ENCODE measurements at places on chromosomes 16 and 17.

DNA sequence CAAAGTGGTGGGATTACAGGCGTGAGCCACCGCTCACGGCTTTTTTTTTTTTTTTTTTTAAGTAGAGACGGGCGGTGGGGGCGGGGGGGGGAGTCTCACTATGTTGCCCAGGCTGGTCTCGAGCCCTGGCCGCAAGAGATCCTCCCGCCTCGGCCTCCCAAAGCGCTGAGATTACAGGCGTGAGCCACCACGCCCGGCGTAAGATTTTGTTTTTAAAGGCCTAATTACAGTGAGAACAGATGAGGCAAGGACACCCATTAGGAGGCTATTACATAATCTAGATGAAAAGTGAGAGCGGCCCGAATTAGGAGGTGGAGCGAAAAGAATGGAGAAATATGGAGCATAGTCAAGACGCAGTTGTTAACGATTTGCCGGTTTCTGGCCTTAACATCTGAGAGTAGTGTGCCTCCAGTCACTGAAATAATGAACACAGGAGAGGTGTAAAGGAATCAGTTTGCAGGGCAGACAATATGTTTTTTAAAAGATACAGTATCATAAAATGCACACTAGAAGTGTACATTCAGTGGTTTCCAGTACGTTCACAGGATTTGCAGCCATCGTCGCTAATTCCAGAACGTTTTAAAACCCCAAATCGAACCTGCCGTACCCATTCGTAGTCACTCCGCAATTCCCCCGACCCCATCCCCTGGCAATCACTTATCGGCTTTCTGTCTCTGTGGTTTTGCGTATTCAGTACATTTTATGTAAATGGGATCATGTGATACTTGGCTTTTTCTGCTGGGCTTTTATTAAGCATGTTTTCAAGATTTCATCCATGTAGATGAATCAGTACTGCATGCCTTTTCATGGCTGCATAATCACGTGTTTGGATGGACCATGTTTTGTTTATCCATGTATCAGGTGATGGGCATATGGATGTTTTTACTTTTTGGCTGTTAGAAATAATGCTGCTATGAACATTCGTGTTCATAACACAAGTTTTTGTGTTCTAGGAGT lies 1.4 kb upstream of the SLX4 start:
- DNase-seq, result no peak

DNA sequence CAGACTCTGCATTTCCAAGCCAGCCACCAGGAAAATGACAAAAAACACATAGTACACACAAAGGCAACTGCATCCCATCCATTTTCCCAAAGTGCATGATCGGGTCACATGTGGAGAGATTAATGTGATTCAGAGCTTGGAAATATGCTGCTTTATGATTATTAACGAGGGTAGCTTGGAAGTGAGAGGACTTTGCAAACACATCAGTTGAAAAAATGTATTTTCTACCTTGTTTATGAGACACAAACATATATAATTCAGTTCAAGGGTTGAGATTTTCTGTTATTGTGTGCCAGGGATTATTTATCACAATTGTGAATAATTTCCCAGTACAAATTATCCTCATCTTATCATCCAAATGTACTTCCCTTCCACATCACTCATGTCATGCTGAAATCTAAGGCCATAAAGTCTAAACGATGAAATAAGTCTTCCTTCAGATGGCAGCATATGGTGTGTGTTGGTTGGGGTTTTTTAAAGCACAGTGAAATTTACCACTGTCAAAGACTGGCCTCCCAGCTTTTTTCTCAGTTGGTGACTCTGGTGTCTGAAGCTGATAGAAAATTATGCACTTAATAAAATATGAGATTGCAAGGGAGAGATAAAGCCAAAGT lies 104.7 kb upstream of the ADAMTS18 start:
- no peak for DNase-seq

DNA sequence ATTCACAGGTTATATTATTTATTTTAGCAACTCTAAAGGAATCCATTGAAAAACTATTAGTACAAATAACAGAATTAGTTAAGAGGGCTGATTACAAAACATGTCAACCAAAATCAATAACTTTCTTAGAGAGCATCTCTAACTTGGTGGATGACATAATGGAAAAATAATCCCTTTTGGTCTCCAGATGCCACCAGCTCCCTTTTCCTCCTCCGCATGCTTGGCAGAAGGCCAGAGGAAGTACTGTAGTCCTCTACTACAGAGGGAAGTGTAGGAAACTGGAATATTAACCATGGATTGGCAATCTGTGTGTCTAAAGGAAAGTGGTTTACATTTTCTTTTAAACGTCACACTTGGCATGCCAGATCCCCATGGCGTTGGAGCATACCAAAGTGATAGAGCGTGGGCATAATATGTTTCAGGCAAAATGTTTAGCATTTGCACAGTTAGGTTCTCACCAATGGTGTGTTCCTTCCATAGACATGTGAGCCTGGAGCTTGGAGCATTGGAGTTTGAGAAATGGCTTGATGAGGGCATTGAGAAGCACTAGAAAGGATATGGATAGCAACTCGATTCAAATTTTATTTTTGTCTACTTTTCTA lies 106.3 kb downstream of the PRKCB start:
- no peak for DNase-seq

DNA sequence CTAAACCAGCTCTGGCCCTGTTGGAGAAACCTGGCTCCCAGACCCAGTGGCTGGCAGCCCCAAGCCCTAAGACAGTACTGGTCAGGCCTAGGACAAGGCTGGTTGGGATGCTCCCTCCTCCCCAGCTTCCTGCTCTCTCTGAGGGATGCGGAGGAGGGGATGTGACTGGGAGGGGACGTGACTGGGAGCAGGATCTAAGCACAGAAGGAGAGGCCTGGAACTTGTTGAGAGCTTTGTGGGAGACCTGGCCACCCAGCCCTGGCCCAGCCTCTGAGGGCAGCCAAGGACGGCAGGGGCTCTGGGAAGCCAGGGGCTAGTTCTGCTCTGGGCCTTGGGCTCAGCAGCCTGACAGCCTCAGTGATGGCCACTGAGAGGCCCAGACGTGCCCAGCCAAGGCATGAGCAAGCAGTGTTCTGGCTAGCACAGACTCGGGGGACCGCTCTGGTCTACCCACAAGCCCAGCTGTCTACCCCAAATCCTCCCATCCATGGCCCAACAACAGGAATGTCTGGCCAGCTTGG lies 22.8 kb downstream of the ATP6V0D1 start:
- no peak for DNase-seq

GRCh38 chr16:80231888-80232287 lies 308.9 kb upstream of the DYNLRB2 start:
- no peak for DNase-seq

- no peak for DNase-seq
These were observed 17.8 kb upstream of the GINS2 start for GRCh38 chr16:85706449-85707034.

- DNase-seq, result no peak
These were observed 57.9 kb upstream of the TNRC6A start for GRCh38 chr16:24671455-24671954.

GRCh38 chr17:4124999-4125398 lies 17.8 kb downstream of the ZZEF1 start:
- DNase-seq, result no peak

DNA sequence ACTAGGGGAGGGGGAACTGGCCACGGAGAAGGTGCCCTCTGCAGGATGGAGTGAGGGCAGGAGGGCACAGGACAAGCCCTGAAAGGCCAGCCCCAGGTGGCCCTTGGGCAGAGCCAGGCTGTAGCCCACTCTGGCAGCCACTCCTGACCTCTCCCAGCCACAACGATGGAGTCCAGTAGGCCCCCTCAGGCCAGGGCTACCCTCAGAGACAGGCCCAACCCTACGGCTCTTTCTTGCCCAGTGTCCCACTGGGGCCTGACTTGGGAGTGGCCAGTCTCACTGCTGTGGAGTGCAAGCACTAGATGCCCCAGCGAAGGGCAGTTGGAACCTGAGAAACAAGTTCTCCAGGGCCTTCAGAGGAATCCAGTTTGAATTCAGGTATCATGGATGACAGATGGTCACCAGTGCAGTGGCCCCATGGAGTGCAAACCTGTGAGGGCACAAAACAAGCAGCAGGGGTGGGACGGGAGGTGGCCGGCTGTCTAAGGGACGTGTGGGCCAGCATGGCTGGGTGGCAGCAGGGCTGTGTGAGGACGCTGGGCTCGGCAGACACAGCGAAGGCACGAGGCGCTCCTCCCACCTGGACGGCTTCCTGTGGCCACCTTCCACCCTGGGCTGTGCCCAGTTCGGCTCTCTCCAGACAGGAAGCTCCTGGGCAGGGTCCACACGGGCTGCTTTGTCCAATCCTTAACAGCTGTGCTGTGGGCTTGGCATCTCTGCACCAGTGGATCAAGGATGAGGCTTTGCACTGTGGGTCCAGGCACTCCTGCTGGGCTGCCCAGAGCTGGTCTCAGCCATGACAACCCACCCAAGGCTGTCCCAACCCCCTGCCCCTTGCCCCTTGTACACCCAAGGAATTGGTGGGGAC lies 72.1 kb downstream of the AMFR start:
- DNase-seq, result no peak

GRCh38 chr17:77620282-77620681 lies 338.2 kb upstream of the TNRC6C start:
- DNase-seq, result no peak

DNA sequence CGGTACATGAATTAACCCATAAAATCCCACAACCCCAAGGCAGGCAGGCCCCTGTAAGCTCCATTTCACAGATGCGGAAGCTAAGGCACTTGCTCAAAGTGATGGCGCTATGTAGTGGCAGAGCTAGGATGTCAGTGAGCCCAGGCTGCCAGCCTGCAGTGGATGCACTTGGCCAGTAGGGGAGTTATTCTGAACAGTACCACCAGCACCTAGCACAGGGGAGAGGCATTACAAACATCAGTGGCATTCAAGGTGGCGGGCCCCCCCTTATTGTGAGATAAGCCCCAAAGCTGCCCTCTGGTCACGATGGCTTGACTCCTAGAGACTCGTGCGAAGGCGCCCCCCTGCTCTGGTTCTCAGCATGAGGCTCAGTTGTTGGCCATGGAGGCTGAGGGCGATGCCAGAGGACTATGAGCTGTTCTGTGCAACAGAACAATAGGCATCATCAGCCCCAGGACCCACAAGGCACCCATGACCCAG lies 33.8 kb downstream of the GTF3C1 start:
- DNase-seq, result no peak

GRCh38 chr16:46857368-46857945 lies 26.5 kb upstream of the C16orf87 start:
- no peak for DNase-seq

- no peak for DNase-seq
These were observed 231.2 kb downstream of the SEC14L1 start for GRCh38 chr17:77371888-77372443.

- no peak for DNase-seq
These were observed 16.0 kb downstream of the DCUN1D3 start for GRCh38 chr16:20884240-20884556.

DNA sequence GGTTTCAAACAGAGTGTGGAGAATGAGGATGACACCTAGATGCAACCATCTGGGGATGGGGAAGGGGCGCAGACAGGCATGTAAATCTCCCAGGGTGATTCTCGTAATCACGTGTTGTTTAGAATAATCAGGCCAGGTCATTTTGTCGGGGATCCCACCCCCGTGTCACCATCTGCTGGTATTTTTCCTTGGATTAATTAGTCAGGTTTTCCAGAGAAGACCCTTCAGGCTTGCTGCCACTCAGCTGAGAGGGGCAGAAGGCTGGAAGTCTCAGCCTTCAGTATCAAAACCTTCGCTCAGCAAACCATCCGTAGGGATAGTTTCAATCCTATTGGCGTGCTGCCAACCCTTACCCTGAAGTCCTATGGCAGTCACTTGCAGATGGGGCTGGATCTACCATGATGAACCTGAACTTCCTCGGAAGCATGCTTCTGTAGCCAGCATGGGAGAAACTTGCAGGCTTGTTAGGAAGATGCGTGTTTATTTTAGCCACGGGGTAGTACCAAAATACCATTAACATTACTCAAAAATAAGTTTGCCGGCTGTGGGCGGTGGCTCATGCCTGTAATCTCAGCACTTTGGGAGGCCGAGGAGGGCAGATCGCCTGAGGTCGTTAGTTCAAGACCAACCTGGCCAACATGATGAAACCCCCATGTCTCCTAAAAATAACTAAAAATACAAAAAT lies 7.5 kb upstream of the ADCY9 start:
- DNase-seq, result no peak

- no peak for DNase-seq
These were observed 278.4 kb upstream of the IRX5 start for GRCh38 chr16:54652201-54652770.

DNA sequence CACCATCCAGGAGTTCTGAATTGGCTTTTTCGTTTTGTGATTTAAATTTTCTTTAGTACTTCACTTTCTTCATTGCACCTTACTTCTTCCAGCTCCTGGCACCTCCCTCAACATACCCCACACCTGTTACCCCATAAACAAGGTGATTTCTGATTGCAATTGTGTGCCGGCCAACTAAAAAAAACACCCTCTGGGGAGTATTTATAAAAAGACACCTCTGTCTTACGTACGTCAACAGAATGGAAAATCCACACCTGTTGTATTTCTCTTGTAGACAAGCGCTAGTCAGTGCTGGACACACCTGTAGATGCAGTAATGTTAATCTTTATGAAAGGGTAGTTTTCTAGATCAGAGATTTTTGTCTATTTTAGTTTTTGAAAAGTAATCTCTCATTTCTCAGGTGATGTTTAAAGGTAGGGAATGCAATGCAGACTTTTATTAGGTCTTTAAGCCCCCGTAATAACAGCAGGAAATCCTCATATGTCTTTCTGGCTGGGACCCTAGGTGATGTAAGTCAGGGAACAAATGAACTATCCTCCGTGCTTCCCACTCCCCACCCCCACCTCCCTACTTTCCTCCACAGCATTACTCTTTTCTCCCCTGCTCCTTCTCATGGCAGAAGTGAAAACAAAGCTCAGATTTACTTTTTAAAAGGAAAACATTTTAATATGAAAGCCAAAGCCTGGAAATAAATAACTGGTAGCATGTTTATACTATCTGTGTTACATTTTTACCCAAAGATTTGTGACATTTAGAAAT lies 4.2 kb downstream of the MSI2 start:
- no peak for DNase-seq

- no peak for DNase-seq
These were observed 3.7 kb downstream of the KLHDC4 start for GRCh38 chr16:87762071-87762571.

GRCh38 chr17:31582151-31582907 lies 190.9 kb downstream of the RAB11FIP4 start:
- DNase-seq, result no peak

DNA sequence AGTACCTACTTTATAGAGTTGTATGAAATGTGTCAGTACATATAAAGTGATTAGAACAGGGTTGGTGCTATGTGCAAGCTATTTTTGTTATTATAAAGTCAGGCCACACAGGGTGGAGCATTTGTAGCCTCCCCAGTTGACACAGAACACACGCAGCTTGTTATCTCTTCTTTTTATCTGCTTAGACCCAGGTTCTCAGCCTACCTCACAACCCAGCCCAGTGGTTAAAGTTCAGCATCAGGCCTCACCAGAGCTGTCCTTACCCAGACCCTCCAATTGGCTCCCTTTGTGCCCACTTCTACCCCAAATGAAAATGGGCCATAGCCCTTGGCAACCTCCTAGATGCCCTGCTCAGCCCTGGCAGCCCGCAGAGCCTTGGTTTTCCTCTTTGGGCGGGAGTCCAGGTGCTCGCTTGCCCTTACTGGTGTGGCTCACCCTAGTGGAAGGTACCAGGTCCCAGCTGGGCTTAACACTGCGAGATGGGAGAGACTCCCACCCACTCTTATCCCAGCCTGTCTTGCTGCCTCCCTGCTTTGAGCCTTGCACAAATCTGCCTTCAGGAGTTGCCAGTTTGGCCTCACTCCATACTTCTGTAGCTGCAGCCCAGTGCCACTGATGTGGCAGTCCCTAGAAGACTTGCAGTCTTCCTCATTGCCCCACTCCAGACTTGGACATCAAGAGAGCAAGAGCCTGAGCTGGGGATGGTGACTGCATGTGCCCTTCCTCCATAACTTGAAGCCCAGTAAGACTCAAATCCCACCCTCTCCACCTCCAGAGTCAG lies 1.1 kb upstream of the PIGS start:
- DNase-seq, result no peak
